Psoas muscle (tissue), 8 donors: ENCODE measurements at places on chromosomes 6 and 20.
A peak's percentile ranks its signal among the peaks of the same experiment; 100 is the strongest.

GRCh38 chr6:150575836-150576235 lies 23.8 kb upstream of the PLEKHG1 start:
- DNase-seq, result no peak

- DNase-seq, result no peak
These were observed 117.3 kb downstream of the PSMB1 start for GRCh38 chr6:170435766-170436165.

GRCh38 chr20:38126932-38127621 lies 38.0 kb downstream of the TGM2 start:
- peak; percentile 58 for DNase-seq

DNA sequence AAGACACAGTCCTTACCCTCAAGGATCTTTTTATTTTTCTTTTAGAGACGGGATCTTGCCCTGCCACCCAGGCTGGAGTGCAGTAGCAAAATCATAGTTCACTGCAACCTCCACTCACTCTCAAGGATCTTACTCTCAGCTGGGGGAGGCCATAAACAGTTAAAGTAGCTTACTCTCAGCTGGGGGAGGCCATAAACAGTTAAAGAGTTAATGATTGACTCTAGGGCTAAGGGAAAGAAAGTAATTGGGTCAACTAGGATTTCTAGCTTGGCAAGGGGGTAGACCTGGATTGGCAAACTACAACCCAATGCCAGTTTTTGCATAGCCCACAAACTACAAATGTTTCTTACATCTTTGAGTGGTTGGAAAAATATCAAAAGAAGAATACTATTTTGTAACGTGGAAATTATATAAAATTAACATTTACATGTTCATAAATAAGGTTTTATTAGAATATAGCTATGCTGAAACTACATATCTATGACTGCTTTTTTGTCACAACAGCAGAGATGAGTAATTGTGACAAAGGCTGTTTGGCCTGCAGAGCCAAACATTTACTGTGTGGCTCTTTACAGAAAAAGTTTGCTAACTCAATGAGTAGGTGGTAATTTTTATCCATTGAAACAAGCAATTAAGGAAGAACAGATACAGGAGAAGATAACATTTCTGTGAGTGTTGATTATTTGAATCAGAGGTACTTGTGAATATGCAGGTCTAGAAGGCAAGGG lies 46.4 kb downstream of the PTPRA start:
- no peak for DNase-seq

- DNase-seq, result no peak
These were observed 55.7 kb upstream of the PRND start for GRCh38 chr20:4666001-4666479.

DNA sequence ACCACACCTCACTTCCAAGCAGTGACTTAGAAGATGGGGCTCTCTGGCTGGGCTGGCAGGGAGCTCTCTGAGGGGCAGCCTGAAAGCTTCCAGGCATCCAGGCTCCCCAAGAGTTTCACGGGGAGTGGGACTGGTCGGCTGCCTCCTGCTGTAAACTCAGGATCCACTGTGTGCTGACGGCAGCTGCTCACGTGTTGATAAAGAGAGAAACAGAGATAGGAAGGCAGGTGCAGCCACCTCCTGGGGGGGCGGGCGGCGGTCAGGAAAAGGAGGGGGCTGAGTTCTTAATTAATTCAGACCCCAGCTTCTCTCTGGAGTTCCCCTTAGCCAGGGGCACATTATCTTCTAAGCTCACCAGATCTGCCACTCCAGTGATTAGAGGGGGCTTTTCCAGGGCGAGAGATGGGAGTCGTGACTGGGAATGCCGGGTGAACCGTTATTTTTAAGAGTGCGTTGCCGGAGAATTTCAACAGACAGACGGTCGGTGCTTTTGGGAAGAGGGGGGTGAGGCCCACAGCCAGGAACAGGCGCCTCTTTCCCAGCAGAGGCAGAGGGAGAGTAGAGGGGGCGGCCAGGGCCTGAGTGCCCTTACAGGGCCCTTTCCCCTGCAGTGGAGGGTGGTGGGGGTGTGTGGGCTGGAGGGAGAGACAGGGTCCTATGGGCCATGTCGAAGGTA lies 70.9 kb downstream of the CD40 start:
- no peak for DNase-seq
